Immature natural killer cell (primary cell): ENCODE measurements at places on chromosomes 12 and 14. TPM values are rescaled to one million over a fixed set of nuclear protein-coding genes. Genes with fewer than 3 reads are reported as not detected.

DNA sequence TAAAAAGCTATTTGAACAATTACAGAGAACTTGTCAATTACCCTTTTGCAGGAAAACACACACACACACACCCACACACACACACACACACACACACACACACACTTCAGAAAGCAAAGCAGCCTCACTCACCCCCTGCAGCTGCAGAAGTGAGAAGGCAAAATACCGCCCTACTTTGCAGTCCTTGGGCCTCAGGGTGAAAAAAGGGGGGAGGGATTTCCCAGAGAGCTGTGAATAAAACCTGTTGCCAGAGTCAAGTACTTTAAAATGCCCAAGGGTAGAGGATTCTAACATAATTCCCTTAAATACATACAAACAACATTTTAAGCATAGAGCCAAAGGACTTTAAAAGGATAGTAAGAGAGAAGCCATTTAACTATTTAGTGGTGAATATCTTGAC is 285.9 kb downstream of the MDGA2 start:
- H3K4me1 ChIP-seq, result no peaks in the 10 kb centered on the region
- DNase-seq, result no peak
- H3K27ac ChIP-seq, result no peak overlapping the region

DNA sequence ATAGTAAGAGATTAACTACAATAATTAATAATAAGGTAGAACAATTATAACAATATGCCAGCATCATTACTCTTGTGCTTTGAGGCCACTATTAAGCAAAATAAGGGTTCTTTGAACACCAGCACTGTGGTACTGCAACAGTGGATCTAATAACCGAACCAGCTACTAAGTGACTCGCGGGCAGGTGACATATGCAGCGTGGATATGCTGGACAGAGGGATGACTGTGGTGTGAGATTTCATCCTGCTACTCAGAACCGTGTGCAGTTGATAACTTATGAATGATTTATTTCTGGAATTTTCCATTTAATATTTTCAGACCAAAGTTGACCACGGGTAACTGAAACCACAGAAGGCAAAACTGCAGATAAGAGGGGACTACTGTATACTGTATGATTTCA is 34.4 kb downstream of the BMAL2 start:
- no peaks in the 10 kb centered on the region for H3K36me3 ChIP-seq
- H3K4me1 ChIP-seq, result no peaks in the 10 kb centered on the region
- no peak overlapping the region for H3K4me3 ChIP-seq

DNA sequence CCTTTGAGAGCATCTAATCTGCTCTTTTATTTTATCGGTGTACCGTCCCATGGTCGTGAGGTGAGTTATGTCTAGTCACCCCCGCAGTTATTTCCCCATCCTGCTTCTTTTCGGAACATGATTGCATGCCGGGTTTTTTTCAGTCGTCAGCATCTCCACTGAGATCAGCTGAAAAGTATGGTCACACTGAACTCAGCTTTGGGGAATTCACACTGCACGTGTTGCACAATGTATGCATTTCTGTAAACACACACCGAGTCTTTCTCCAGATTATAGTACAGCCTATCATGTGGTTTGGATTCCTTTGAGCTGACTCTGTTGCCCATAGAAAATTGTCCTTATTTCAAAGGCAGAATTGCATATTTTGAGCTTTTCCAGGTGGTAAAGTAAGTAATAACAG is 24.6 kb downstream of the PLXNC1 start:
- no peak overlapping the region for H3K4me3 ChIP-seq
- peaks cover 26% of the 10 kb centered on the region for H3K36me3 ChIP-seq
- DNase-seq, result no peak
- no peaks in the 10 kb centered on the region for H3K27me3 ChIP-seq
- H3K4me1 ChIP-seq, result peaks cover 53% of the 10 kb centered on the region

- no peak for DNase-seq
- H3K4me3 ChIP-seq, result peak overlapping the region; percentile 94
- peak overlapping the region; percentile 95 for H3K27ac ChIP-seq
Measured at GRCh38 chr14:55272387-55272786, 1.2 kb downstream of the FBXO34 start.

CCDC198 gene
- not detected for polyA plus RNA-seq

TBC1D30 gene
- polyA plus RNA-seq, result 1.7 TPM
